ENCODE measurements at places on chromosomes 3 and 15.

- no peak for DNase-seq
Measured at GRCh38 chr15:21268436-21268940, 171.8 kb downstream of the POTEB3 start.

DNA sequence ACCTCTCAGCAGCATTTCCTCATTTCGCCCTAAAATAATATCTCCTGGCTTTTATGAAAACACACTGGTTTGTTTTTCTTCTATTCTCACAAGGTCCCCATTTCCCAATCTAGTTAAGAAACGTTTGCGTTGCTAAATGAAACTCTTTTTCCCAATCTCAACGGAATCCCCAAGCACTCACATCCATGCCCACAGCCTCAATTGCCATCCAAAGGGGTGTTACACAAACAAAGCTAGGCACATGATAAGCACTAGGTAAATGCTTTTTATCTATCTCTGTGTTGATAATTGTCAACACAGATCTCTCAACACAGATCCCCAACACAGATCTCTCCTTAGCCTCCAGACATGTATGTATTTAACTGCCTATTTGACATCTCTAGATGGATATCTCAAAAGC lies 35.2 kb upstream of the TF start:
- no peak for DNase-seq

DNA sequence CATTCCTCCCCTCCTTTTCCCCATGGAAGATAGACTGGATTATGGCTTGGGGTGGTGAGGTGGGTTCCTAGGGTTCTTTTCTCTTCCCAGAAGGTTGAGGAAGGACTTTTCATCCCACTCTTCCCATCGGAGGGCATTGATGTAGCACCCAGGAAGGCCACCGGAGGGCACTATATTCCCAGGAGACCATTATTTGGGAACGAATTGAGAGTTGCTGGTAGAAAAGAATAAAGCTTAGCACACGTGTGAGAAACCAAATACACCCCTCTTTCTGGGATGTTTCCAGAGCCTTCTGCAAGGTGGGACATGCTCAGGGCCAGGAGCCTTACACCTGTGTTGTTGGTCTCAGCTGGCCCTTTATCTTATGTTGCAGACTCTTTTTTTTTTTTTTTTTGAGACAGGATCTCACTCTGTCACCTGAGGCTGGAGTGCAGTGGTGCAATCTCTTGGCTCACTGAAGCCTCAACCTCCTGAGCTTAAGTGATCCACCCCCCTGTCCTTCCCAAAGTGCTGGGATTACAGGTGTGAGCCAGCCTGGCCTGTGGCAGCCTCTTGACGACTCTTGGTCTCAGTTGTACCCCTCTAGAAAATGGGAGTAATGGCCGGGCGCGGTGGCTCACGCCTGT lies 6.3 kb upstream of the CDC25A start:
- DNase-seq, result no peak

- no peak for DNase-seq
Measured at GRCh38 chr3:193130576-193130975, 110.4 kb upstream of the PLAAT1 start.

GRCh38 chr15:38705436-38706219 lies 141.0 kb upstream of the RASGRP1 start:
- DNase-seq, result no peak

DNA sequence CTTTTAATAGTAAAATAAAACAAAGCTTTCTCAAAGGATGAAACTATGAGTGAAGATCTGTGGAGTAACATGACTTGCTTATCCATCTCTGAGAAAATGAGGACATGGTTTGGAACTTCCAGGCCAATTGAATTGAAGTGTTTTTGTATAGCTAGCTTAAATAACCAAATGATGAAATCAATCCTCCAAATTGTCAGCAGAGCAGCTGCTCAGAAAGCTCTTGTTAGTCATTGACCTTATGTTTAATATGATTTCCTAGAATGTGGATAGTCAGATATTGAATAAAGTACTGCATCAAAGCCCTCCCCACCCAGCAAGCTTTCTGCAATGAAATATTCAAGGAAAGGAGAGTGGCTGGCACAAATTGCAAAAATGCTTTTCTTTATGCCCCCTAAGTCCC lies 437.2 kb downstream of the MFSD1 start:
- DNase-seq, result no peak

DNA sequence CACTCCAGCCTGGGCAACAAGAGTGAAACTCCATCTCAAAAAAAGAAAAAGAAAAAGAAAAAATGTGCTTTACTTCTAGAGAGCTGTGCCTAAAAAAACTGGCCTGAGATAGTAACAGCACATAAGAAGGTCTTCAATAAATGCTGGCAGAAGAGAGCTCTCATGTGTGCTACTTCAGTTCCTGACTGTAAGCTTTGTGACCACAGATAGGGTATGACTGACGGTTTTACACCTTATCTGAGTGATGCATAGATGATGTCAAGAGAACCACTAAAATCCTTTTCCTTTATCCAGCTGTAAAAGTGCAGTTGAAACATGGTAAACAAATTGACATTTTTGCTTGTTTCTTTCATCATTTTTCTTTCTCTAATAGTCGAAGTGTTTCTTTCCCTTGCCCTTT lies 127.9 kb downstream of the C3orf70 start:
- DNase-seq, result no peak

Measured in right renal pelvis (tissue), 4 donors.